Activated CD8-positive, alpha-beta T cell treated with anti-CD3 and anti-CD28 coated beads, Interleukin-2, amount 10 ng/mL, durations not matched to agents 7 days and 5 days (primary cell): ENCODE measurements at places on chromosomes 13 and 19. TPM values are rescaled to one million over a fixed set of nuclear protein-coding genes. Genes with fewer than 3 reads are reported as not detected.

MADCAM1 gene
- 0.39 TPM for total RNA-seq

SERPINE3 gene
- total RNA-seq, result not detected

SHKBP1 gene
- 124 TPM for total RNA-seq

NLRP11 gene
- not detected for total RNA-seq

ZNF525 gene
- total RNA-seq, result 19.0 TPM

TMEM221 gene
- total RNA-seq, result not detected

OLFM4 gene
- not detected for total RNA-seq

ANKRD24 gene
- total RNA-seq, result 0.73 TPM

THOP1 gene
- total RNA-seq, result 106 TPM

CYP2F1 gene
- not detected for total RNA-seq

METTL21C gene
- total RNA-seq, result not detected

PRSS57 gene
- not detected for total RNA-seq

MBD3L3 gene
- not detected for total RNA-seq

SIGLEC5 gene
- total RNA-seq, result not detected

SMIM24 gene
- total RNA-seq, result 2.5 TPM

ZNF470 gene
- total RNA-seq, result 4.8 TPM

GIPR gene
- 7.0 TPM for total RNA-seq

ADGRE3 gene
- not detected for total RNA-seq

ZNF599 gene
- 5.0 TPM for total RNA-seq

TNFSF13B gene
- total RNA-seq, result 5.2 TPM

CCDC97 gene
- 33.5 TPM for total RNA-seq

ZNF14 gene
- total RNA-seq, result 6.9 TPM

STOML3 gene
- total RNA-seq, result not detected

HSPBP1 gene
- 31.1 TPM for total RNA-seq

BEST2 gene
- total RNA-seq, result not detected

MEIOSIN gene
- total RNA-seq, result not detected

ZNF665 gene
- 4.9 TPM for total RNA-seq
